ENCODE measurements at places on chromosomes 3 and 15.
A peak's percentile ranks its signal among the peaks of the same experiment; 100 is the strongest.

DNA sequence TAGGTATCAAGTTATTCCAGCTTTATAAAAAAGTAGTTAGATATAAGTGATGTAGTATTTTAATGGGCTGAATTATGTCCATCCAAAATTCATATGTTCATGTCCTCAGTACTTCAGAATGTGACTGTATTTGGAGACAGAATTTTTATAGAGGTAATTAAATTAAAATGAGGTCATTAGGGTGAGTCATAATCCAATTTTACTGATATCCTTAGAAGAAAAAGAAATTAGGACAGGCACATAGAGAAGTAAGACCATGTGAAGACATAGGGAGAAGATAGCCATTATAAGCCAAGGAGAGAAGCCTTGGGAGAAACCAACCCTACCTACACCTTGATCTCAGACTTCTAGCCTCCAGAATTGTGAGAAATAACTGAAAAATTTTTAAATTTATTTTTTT, 30.3 kb downstream of the RAP2B start:
- no peak for DNase-seq

- DNase-seq = peak; percentile 95
These were observed 62.1 kb upstream of the XCR1 start for GRCh38 chr3:46089237-46090011.

DNA sequence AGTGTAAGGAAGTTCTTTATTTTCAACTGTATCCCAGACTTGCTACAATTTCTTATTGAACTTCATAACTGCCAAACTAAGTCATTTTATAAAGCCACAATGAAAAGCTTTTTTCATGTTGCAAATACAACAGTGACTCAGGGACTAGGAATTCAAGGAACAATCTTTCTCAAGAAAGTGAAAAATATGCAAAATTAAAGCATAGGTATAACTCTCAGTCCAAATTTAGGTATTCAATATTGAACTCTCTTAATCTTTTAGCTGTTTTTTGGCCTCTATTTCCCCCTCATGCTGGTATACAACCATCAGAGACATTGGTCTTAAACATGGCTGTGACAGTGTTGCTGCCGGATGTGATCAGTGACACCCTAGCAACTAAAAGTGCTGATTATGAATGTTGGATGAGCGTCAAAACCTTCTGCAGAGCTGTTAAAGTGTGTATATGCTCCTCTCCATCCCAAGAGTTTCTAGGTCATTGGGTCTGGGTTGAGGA, 476.9 kb downstream of the ZNF385D start:
- DNase-seq = peak; percentile 55

GRCh38 chr3:151044706-151045105, 40.8 kb upstream of the MED12L start:
- DNase-seq = peak; percentile 8

DNA sequence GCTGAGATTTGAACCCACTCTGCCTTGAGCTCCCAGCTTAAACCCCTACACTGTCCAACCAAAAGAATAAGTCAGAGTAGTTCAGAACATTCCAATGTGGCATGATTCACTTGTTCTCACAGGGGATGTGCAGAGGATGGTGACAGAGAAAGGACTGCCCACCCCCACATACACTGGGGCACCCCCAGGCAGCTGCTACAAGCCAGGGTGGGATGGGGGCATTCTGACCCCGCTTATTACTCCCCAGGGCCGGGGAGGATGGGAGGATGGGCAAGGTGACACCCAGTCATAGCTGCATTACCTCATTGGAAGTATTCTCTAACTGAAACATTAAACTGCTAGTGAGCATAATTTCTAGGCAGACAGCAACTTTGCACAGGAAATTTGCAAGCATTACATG, 126.0 kb upstream of the PRR20G start:
- no peak for DNase-seq

- DNase-seq = no peak
These were observed 29.4 kb downstream of the COL6A5 start for GRCh38 chr3:130374908-130375307.

DNA sequence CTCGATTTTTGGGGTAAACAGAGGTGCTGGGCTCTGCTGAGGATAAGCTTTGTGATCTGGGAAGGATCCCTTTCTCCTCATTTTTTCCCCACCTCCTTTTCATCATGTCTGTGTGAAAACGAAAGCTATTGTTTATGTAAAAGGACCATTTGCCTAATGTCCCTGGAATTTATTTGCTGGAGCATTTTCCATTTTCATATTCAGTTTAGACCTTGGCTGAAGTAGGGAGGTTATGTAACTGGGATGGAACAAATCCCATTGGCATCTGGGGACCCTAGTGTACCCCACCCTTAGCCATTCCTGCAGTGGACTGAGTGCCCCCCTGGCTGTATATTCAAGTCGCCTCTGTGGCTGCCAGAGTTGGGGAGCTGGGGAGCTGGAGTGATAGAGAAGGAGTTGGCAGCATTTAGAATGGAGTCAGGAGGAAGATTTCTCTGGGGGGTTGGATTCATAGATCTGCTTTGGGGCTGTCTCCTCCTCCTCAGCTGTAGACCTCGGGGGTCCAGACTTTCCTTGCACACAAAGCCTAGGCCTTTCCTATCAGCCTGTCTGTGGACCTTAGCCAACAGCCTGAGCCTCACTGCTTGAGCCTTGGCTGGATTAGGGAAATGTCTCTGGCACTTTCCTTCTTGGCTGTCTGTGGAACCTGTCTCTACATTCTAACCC, 270.4 kb upstream of the CTDSPL start:
- no peak for DNase-seq

- no peak for DNase-seq
These were observed 5.5 kb upstream of the IMPDH2 start for GRCh38 chr3:49034650-49035049.

GRCh38 chr15:100918690-100919480, at the start of gene LRRK1:
Gene LRRK1, plus strand, starts transcription at chr15:100919357. Its CDS starts 5,276 bp downstream, at chr15:100924633.
- DNase-seq = peak; percentile 58

DNA sequence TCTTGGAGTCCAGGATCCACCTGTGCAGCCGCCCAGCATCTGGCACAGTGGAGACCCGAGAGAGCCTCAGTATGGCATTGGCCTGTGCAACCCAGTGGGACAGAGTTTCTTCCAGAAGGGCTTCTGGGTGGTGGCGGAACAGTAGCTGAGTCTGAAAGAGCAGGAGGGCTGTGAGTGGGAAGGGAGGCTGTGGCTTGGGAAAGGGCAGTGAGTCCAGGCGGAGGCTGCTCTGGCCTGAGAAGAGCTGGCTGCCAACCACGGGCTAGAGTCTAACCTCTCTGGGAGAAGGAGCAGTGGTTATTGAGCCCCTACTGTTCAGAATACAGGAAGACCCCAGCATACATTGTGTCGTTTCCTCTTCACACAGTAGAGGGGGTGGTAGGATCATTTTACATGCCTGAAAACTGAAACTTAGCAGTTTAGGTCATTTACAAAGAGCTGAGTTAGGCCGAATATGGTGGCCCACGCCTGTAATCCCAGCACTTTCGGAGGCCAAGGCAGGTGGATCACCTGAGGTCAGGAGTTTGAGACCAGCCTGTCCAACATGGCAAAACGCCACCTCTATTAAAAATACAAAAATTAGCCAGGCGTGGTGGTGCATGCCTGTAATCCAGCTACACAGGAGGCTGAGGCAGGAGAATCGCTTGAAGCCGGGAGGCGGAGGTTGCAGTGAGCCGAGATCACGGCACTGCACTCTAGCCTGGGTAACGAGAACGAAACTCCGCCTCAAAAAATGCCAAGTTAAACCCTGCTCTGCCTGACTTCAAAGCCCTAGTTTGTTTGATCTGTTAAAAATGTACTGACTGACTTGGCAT, 3.2 kb downstream of the AEN start:
- no peak for DNase-seq

DNA sequence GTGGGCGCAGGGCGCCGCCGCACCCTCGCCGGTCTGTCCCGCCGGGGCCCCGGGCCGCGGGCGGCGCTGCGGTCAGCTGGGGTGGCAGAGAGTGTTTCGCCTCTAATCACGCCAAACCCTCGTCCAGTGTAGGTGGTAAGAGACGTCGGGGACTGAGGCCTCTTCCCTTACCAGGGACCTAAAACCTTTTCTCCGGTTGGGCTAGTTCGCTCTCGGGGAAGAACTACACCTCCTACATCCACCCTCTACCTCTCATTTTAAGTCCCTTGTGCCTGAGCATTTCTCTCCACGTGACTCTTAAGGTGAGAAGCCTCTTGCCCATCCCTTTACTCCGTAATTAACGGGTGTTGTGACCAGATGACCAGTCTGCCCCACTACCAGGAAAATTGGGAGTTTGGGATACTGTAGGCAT, 520 bp downstream of the TMEM42 start:
- DNase-seq = peak; percentile 21

GRCh38 chr3:19945534-19945933, 1.4 kb upstream of the RAB5A start:
- DNase-seq = no peak

DNA sequence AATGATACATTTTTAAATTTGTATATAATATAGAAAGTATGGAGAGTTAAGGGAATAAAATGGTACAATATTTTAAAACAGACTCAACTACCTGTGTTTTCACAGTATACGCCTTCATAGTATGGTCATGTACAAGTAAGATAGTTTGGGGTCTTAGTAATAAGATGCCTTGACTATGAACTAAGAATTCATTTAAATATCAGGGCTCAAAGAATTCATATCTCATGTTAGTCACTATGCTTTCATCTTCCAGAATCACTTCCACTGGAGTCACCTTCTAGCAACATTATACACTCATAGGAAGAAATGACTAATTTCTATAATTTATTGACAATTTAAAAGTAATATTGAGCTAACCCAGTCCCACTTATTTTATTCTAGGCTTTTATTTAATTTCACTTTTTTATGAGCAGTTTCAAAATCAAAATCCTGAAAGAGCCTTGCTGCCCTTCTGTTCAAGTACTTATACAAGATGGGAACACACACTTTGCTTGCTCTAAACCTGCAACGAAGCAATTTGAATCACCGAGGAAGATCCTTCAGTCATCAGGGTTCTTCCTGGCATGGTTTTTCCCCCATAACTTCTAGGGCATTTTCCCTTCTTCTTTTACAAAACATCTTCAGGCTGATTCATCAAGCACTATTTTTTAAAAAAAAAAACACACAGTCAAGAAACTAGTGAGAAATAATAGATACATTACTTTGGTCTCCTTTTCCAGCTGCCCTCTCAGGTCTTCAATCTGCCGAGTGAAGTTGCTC, 94.1 kb downstream of the MYH15 start:
- peak; percentile 25 for DNase-seq

DNA sequence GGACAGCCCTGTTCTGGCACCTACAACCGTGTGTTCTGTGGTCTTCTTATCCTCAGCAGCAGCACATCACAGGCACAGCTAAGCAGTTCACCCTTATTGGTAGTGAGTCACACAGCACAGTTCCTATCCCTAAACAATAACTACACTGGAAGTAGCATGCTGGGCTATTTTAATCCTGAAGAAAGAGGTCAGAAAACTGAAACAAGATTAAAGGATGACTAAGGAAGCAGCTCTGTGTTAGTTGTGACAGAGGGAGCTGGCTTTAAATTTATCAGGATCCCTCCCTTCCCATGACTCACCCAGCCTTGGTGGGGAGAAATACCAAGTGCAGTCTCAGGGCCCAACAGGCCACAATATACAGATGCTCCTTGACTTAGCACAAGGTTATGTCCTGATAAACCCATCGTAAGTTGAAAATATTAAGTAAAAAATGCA, 144.3 kb downstream of the ERC2 start:
- DNase-seq = peak; percentile 74

GRCh38 chr15:72604794-72605193, 49.7 kb upstream of the GOLGA6B start:
- no peak for DNase-seq

GRCh38 chr3:8094415-8094814, 407.2 kb upstream of the LMCD1 start:
- DNase-seq = no peak

GRCh38 chr3:13053893-13054292, 19.3 kb downstream of the IQSEC1 start:
- no peak for DNase-seq

DNA sequence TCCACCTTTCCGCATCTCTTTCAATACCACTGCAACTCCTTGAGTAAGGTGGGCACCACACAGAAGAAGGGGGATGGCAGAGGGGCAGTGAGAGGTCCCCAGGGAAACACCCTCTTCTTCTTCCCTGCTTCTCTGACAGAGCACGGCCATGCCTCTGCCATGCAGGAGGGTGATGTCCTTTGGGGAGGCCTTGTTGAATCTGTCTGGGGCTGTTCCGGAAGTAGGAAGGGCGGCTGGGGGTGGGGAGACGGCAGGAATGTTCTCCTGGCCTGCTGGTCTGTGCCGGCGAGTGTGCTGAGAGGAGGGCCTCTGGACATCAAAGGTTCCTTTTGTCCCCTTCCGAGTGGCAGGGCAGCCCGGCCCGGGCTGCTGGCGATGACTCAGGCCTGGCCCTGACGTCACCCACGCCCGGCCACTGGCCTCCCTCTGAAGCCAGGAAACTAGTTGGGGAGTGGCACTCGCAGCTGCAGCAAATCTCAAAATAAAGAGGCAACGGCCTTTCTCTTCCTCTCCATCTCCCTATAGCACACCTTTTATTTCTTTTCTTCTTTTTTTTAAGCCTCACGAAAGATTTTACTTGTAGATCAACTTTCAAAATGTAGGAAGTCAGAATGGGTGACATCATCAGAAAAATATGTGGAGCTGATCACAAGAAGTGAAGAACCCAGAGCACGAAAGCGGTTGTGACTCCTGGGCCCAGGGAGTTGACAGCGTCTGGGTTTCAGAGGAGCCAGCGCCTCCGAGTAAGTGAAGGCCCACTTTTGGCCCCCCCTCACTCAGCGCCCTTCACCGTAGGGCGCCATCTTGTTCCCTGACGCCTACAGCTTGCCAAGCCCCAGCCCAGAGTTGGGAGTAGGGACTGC, at the start of gene ZBTB38:
ZBTB38 (plus strand) TSS at position 443 of the 863 bp plus-strand sequence. CDS start 73,885 bp downstream, outside the sequence.
- DNase-seq = peak; percentile 85

- DNase-seq = no peak
These were observed 16.3 kb downstream of the TMEM43 start for GRCh38 chr3:14141144-14141543.

GRCh38 chr3:178440043-178440442, 96.2 kb upstream of the KCNMB2 start:
- DNase-seq = no peak

GRCh38 chr15:96849271-96849900, 518.9 kb downstream of the NR2F2 start:
- DNase-seq = no peak

GRCh38 chr3:100972867-100973266, 20.4 kb downstream of the ABI3BP start:
- peak; percentile 81 for DNase-seq

- DNase-seq = no peak
These were observed 283.2 kb downstream of the ZBTB20 start for GRCh38 chr3:114863848-114864247.

GRCh38 chr3:141728355-141728892, 9.7 kb upstream of the RNF7 start:
- DNase-seq = no peak

GRCh38 chr15:50257332-50257731, 8.2 kb downstream of the HDC start:
- DNase-seq = peak; percentile 12

- no peak for DNase-seq
These were observed 491 bp upstream of the ZNF774 start for GRCh38 chr15:90351479-90352106.

Measured in bronchial epithelial cell (primary cell).